Activated CD4-positive, CD25-positive, alpha-beta regulatory T cell treated with anti-CD3 and anti-CD28 coated beads, Interleukin-2, amount 50 U/mL, for 16 hours (primary cell): ENCODE measurements at places on chromosomes 2 and 18.

GRCh38 chr2:74504591-74504990 lies 2.9 kb downstream of the PCGF1 start:
- DNase-seq, result no peak

- DNase-seq, result no peak
Measured at GRCh38 chr2:227939271-227940027, 68.0 kb downstream of the DAW1 start.

GRCh38 chr2:190701586-190701985 lies 52.7 kb downstream of the NAB1 start:
- DNase-seq, result no peak

GRCh38 chr18:48409591-48410094 lies 460 bp upstream of the ZBTB7C start:
- DNase-seq, result no peak

- DNase-seq, result no peak
Measured at GRCh38 chr18:58970943-58971790, 106.5 kb downstream of the ZNF532 start.

GRCh38 chr2:67145851-67146250 lies 251.3 kb upstream of the ETAA1 start:
- no peak for DNase-seq

GRCh38 chr18:57095884-57096283 lies 51.0 kb upstream of the BOD1L2 start:
- DNase-seq, result no peak

- DNase-seq, result no peak
Measured at GRCh38 chr2:201218780-201219179, 35.8 kb downstream of the CASP10 start.
